ENCODE measurements at places on chromosomes 7 and 10.

- DNase-seq = no peak
Observed at GRCh38 chr7:98594787-98595186, 22.3 kb upstream of the NPTX2 start.

DNA sequence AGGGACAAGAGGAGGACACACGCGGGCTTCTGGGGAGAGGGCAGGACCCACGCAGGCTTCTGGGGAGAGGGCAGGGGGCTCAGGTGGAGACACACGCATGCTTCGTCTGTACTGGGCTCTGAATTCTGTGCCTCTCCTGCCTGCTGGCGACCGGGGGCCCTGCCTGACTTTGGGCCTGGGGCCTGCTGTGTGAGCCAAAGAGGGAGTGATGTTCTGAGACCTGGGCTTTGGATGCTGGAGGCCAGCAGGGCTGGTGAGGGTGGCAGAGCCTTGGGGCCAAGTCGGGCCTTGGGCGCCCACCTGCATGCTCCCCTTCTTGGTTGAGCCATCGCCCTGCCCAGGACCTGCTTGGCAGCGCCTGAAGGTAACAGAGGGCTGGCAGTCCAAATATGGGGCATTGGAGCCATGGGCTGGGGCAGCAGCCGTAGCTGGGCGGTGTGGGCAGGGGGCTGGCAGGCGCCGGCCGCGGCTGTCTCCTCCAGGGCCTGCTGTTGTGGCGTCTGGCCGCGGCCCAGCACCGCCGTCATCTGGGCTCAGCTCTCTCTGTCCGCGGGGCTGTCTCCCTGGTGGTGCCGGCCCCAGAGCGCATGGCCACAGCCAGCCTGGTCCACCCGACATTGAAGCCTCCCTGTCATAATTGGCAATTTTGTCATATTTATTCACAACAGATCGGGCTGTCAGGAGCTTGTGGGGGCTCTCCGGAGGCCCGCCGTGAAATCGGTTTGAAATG is 78.9 kb downstream of the UNCX start:
- no peak for DNase-seq

- DNase-seq = peak; percentile 57
Observed at GRCh38 chr10:92965314-92965713, 95.3 kb upstream of the CYP26C1 start.

DNA sequence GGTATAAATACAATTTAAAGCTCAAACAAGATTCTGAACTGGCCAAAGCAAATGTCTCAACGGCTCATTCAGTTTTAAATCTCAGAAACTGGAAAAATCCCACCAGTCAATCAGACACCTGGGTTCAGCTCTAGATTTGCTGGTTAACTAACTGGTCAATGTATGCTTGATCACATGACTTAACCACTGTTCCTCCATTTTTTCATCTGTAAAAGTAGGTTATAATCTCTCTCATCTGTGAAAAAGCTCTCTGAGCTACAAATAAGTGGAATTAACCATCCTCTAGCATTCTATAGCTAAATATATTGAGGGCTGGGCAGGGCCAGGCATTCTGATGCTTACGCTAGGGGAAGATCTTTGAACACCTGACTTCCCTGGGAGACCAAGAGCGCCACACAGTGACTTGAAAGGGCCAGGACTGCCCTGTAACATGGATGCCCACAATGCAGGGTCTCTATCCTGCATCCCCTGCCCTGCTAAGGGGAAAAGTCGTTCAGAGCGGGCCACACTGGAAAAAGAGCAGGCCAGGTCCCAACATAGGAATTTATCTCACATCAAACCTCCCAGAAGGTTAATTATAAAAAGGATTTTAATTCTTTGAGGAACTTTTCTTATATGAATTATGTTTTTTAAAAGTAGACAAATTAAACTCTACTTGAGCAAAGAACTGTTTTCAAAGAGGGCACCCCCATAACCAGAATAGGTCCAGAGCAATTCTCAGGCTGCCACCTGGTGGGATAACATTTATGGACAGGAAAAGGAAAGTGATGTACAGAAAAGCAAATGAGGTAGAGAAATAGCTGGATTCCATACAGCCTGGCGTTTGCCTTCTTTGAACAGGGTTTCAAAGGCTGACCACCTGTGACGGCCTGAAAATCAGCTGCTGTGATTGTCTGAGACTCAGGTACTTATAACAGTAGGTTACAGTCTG is 1.8 kb downstream of the RP9 start:
- peak; percentile 48 for DNase-seq

DNA sequence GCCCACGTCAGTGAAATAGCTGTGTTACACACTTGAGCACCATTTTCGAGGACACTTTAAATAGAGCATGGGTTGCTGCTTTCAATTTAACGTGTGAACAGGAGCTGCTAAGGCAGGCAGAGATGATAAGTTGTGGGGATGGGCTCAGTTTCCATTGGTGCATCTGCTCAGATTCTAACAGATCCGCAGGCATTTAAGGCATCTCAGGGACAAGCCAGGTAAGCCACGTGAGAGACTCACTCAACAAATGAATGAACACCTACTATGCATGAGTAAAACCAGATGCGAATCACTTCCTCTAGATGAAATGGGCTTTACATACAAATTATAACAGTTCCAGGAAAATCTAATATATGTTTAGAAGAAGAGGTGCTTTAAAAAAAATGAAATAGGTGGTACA is 34.6 kb downstream of the PLXNA4 start:
- DNase-seq = no peak

- no peak for DNase-seq
Observed at GRCh38 chr10:109696981-109697775, 226.1 kb downstream of the XPNPEP1 start.

- DNase-seq = peak; percentile 95
Observed at GRCh38 chr7:33692956-33693355, 212.4 kb upstream of the BMPER start.

DNA sequence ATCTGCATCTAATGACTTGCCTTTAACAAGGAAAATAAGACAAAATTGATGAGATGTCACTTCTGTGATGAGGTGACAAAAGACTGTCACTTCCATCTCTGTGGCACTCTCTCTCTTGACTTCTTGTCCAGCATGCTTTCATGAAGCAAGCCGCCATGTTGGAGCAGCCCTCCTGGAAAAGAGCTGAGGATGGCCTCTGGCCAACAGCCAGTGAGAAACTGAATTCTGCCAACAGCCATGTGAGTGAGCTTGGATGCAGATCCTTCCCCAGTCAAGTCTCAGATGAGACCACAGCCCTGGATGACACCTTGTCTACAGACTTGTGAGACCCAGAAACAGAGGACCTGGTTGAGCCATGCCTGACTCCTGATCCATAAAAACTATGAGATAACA is 412.6 kb upstream of the SHH start:
- DNase-seq = no peak

DNA sequence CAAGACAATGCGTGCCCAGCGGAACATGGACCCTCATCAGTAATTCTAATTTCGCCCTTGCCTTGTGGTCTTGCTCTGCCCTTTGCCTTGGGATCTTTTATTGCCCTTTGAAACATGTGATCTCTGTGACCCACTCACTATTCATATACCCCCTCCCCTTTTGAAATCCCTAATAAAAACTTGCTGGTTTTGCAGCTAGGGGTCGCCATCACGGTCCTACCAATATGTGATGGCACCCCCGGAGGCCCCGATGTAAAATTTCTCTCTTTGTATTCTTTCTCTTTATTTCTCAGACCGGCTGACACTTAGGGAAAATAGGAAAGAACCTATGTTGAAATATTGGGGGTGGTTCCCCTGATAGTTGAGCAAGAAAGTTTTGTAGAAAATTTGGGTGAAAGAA is 242.7 kb downstream of the CDK14 start:
- DNase-seq = no peak

DNA sequence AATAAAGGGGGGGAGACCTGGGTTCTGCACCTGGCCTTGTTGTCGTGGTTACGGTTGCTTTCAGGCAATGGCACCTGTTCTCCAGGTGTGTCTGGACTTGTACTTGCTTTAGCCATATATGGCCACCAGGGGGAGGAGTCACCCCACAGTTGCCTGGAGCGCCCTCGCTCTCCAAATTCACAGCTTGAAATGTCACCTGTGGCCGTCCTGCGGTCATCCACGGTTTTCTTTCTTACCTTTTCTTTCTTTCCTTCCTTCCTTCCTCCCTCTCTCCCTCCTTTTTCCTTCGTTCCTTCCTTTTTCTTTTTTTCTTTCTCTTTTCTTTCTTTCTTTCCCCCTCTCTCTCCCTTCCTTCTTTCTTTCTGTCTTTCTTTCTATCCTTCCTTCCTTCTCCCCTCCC is 157.2 kb upstream of the ZNF92 start:
- peak; percentile 14 for DNase-seq

GRCh38 chr7:11430112-11430511 is 401.9 kb downstream of the THSD7A start:
- no peak for DNase-seq

DNA sequence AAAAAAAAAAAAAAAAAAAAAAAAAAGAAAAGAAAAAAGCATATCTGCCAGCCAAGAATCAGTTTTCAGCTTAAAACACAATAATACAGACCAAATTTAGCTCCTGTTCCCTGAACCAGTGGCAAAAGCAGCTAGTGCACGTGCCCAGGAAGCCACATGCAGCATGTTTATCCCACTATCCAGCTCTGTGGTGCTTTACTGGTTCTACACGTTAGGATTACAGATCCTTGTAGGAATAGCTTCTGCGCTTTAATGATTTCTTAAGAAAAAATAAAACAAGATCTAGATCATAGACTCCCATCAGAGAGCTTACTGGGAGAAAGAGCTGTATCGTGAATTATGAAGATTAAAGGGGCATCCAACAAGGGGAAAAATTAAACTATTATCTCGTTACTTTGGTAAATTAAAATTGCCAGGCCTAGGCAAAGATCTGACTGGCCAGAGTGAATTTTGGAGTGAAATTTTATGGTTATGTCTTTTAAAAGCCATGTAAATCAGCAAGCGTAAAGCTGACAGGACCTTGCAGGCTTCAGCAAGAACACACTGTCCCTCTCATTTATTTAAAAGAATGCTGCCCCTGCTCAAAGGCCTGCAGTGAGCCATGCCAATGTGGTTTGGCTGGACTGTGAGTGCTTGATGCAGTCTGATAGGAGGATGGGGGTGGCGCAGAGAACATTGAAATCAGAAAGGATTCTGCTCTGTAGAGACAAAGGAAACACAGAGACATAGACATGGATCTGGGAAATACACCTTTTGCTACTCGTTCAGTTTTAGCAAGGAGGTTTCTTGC is 177.3 kb upstream of the PHYHIPL start:
- no peak for DNase-seq

GRCh38 chr7:8627325-8627724 is 193.9 kb downstream of the NXPH1 start:
- DNase-seq = no peak

- no peak for DNase-seq
Observed at GRCh38 chr7:145978769-145979168, 137.8 kb upstream of the CNTNAP2 start.

GRCh38 chr10:23202779-23203178 is 10.7 kb downstream of the PTF1A start:
- DNase-seq = no peak

- no peak for DNase-seq
Observed at GRCh38 chr7:68807666-68808065, 790.6 kb upstream of the AUTS2 start.

GRCh38 chr10:33952692-33953360 is 618.4 kb upstream of the NRP1 start:
- DNase-seq = peak; percentile 83

- no peak for DNase-seq
Observed at GRCh38 chr7:55381189-55381588, 16.1 kb downstream of the LANCL2 start.

DNA sequence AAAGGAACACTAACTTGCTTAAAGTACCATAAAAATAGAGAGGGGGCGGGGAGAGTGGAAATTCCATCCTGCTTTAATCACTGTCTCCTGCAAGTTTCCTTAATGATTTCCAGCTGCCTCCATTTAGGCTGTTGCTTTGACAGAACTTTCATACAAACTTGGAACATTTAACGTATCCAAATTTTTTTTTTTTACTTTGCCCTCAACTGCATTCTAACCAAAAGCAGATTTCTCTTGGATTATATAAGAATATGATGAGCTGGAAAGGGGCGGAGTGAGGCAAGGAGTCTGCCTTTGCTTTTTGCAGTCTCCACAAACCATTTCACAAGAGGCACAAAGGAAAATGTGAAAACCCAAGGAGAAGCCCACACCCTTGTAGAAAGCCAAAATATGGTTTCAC is 46.6 kb upstream of the COL1A2 start:
- peak; percentile 98 for DNase-seq

GRCh38 chr10:31062856-31063255 is 31.2 kb upstream of the ZNF438 start:
- DNase-seq = no peak

- peak; percentile 29 for DNase-seq
Observed at GRCh38 chr7:28292834-28293526, 112.4 kb upstream of the JAZF1 start.

DNA sequence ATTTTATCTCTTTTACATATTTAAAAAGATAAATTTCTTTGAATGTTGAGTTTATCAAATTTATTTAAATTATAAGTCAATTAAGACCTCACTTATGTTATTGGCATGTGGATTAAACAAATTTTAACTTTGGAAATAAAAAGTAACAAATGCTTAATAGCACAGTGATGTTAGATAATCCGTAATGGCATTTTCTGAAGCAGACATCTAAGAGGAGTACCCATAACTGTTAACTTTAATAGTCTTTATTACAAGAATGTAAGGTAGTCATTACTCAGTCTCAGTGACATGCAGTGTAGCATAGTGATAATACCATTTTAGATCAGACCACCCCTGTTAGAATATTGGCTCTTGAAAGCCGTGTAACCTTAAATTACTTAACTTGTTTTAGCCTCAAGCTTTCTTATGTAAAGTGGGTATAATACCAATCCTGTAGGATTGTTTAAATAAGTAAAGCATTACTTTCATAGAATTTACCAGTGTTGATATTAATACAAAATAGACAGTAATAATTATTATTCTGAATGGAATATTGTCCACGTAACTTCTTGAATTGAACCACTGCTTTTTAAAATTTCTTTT is 4.3 kb downstream of the PHYHIPL start:
- DNase-seq = no peak

DNA sequence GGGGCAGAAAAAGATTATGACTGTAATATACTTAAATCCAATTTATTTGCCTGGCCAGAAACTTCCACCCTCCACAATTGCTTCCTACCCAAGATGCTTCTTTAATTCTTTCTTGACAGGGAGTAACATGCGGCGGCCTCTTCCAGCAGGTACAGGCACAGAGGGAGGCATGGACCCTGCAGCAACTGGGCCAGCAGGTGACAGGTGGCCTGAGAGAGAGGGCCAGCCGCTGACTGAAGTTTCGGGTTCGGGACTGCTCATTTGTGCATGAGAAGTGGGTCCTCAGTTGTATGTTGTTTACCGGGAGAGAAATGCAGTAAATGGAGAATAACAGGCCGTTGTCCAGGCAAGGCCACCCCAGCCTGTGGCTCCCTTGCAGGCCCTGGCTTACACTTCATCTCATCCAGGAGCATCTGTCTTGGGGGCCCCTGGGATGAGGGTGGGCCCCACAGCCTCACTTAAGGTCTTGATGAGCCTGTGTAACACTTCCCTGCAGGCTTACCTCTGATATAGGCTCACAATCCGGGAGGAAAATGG is 72.5 kb downstream of the C10orf143 start:
- no peak for DNase-seq

GRCh38 chr7:142459551-142459963 is 201.7 kb upstream of the PRSS58 start:
- peak; percentile 87 for DNase-seq

GRCh38 chr10:84152769-84153168 is 13.5 kb downstream of the GHITM start:
- no peak for DNase-seq

All from fibroblast of skin of back (primary cell).